Activated T-helper 1 cell treated with Interleukin-2 at 50 U/mL for 16 hours (primary cell): ENCODE measurements at places on chromosomes 5 and 9.

- DNase-seq, result no peak
Observed at GRCh38 chr9:29691758-29692407, 2118.6 kb upstream of the C9orf72 start.

- no peak for DNase-seq
Observed at GRCh38 chr9:86410281-86410680, 56.1 kb upstream of the TUT7 start.

- no peak for DNase-seq
Observed at GRCh38 chr9:133334161-133334560, 1.8 kb downstream of the SURF6 start.

DNA sequence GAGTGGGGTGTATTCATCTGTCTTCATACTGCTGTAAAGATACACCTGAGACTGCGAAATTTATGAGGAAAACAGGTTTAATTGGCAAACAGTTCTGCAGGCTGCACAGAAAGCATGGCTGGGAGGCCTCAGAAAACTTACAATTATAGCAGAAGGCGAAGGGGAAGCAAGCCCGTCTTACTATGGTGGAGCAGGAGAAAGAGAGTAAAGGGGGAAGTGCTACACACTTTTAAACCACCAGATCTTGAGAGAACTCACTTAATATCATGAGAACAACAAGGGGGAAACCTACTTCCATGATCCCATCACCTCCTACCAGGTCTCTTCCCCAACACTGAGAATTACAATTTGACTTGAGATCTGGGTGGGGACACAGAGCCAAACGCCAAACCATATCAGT, 12.5 kb upstream of the NREP start:
- DNase-seq, result no peak

DNA sequence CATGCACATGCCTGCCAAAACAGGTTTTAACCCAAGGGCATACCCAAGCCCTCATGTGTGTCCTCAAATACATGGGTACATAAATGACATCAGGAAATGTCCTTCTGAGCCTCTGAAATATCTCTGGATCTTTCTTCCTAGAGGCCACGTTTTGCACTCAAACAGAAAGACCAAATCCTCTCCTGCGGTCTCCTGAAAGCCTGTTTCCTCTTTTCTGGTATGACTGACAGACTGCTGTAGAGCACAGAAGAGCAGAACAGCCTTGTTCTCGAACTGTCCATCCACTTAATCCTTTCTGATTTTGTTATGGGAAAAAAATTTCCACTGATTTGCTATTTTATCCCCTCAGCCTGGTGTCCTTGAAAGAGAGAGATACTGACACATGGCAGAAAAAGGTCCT, 107.2 kb downstream of the ASTN2 start:
- DNase-seq, result no peak

DNA sequence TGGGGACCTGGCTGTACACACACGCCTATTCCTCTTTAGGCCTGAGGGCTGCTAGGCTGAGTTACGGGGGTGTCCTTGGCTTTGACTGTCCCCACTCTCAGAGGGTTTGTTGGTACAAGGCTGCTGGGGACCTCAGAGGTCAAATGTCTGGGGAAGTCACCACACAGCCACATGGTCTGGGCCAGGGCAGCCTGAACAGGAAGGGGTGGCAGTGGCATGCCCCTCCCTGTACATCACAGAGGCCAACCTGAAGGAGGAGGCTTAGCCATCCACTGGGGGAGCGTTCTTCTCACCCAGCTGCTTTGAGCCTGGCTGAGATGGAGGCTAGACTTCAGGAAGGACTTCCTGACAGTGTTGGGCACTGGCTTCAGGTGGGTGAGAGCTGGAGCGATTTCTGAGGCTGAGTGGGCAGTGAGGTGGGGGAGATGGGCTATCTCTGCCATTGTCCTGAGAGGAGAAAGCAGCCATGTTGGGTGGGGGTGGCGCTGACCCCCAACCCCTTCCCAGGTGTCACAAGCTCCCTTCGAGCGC, 36.3 kb downstream of the CXXC5 start:
- DNase-seq, result no peak

DNA sequence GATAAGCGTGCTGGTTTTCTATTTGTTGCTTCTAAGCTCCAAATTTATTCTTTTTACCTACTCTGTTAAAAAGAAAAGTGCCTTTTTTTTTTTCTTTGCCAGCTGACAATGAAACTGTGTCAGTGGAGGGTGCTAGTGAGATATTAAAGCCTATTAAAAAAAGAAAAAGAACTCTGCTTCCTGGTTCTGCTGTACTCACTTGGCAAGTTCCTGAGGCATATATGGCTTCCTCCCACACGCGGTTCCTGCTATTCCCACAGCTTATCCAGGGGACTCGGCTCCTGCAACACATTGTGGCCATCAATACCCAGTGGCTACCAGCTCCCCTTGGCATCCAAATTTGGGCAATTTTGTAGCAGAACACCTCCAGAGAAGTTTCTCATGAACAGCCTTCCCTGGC, 1977.7 kb upstream of the CDH9 start:
- no peak for DNase-seq

- no peak for DNase-seq
Observed at GRCh38 chr5:100746730-100747129, 156.4 kb downstream of the ST8SIA4 start.

- no peak for DNase-seq
Observed at GRCh38 chr5:98585661-98586310, 187.7 kb upstream of the RGMB start.

GRCh38 chr5:168580227-168580508, 1.0 kb upstream of the PANK3 start:
- no peak for DNase-seq

- no peak for DNase-seq
Observed at GRCh38 chr5:93302711-93303110, 278.3 kb downstream of the NR2F1-AS1 start.

DNA sequence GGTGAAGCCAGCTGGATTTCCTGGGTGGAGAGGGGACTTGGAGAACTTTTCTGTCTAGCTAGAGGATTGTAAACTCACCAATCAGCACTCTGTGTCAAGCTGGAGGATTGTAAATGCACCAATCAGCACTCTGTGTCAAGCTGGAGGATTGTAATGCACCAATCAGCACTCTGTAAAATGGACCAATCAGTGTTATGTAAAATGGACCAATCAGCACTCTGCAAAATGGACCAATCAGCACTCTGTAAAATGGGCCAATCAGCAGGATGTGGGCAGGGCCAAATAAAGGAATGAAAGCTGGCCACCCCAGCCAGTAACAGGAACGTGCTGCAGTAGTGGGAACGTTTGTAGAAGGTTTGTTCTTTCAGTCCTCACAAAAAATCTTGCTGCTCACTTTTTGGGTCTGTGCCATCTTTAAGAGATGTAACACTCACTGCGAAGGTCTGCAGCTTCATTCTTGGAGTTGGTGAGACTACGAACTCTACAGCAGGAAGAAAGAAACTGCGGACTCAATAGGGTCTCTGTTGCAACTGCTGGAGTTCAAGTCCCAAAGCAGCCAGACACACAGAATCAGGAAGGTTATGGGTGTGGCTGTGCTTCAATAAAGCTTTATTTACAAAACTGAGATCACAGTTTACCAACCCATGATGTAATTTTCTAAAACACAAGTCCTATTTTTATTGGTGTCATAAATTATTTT, 145.7 kb upstream of the ERCC6L2 start:
- DNase-seq, result no peak

GRCh38 chr5:160310552-160311295, 1.6 kb downstream of the CCNJL start:
- no peak for DNase-seq

- DNase-seq, result no peak
Observed at GRCh38 chr5:162067162-162067561, 411 bp upstream of the GABRG2 start.

- no peak for DNase-seq
Observed at GRCh38 chr5:124088289-124089032, 576.5 kb downstream of the CSNK1G3 start.

GRCh38 chr5:76608833-76609232, 14.4 kb downstream of the F2RL2 start:
- no peak for DNase-seq

GRCh38 chr5:32443145-32443540, 1.4 kb downstream of the ZFR start:
- no peak for DNase-seq

GRCh38 chr5:142600611-142601358, 85.1 kb downstream of the FGF1 start:
- DNase-seq, result no peak

GRCh38 chr5:136518814-136519213, 153.5 kb upstream of the TRPC7 start:
- no peak for DNase-seq

DNA sequence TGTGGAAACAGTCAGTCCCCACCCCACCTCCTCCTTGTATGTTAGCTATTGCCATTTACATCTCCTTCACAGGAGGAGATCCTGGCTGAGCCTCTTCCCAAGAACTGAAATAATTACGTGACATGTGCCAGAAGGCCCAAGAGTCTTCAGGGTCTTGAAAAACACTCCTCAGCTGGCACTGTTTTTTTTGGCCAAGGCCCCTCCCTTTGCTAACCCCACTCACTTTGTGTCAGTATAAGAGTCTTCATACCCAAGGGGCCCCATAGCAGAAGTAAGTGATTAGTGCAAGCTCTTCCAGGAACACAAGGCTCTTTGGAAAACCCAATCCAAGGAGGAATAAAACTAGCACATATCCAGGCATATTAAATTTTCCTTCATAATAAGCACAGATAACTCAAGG, 5.7 kb upstream of the LARP1 start:
- no peak for DNase-seq

DNA sequence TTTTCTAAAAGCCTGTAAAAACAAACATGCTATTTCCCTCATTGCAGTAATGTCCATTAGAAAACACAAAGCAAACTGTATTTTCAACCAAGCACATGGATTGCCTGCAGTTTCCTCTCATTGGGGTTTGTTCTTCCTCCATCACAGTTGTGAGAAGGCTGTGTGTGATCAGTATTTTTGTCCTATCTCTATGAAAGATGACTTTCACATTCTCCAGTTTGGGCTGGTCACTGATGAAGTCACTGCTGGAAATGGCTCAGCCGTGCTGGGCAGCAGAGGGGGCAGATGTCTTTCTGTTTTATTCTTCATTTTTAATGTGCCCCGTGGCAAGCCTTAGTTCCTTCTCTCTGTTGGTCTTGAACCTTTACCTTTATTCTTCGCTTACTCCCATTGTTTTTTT, 288.9 kb upstream of the MPDZ start:
- no peak for DNase-seq

- no peak for DNase-seq
Observed at GRCh38 chr5:127609011-127609410, 39.9 kb upstream of the CTXN3 start.

DNA sequence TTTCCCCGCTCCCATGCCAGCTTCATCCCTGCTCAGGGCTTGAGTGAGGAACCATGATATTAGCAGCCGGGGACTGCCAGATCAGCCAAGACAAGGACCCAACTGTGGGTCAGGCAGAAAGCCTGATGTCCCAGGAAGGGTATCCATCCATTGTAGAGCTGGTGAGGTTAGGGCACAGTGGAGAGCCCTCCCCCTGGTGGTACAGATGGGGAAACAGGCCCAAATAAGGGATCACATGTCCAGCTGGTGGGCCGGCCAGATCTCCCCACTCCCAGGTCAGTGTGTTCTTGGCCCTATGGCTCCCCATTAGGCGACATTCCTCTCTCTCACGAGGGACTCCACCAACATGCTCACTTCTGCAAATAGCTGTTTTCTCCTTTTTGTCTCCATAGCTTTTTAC, 9.0 kb downstream of the CDX1 start:
- no peak for DNase-seq

DNA sequence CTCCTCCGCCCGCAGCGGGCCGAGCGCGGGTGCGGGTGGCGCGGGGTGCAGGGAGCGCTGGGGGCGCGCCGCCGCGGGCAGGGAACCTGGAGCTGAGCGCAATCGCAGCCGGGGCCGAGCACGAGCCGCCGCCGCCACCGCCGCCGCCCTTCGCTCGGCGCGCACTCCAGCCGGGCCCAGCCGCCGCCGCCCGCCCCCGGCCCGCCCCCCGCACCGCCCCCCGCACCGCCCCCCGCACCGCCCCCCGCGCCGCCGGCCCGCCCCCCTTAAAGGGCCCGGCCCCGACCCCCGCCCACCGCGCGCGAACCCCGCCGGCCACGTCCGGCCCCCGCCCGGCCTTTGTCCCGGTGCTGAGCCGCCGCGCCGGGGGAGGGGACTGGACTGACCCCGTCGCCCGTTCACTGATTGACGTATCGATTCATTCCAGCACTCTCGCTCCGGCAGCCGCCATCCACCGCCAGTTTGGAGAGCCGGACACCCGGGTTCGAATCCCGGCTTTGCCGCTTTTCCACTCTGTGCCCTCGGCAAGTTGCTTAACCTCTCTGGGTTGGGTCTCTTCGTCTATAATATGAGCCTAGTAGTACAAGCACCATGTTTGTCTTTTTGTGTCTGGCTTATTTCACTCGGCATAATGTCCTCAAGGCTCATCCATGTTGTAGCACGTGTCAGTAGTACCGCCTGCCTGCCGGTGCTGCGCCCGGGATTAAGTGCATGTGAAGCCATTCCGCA, at the start of gene SH3PXD2B:
Gene SH3PXD2B, minus strand, starts transcription at position 168 of the 729 bp plus-strand sequence. CDS start 173 bp downstream, outside the sequence.
- DNase-seq, result no peak

DNA sequence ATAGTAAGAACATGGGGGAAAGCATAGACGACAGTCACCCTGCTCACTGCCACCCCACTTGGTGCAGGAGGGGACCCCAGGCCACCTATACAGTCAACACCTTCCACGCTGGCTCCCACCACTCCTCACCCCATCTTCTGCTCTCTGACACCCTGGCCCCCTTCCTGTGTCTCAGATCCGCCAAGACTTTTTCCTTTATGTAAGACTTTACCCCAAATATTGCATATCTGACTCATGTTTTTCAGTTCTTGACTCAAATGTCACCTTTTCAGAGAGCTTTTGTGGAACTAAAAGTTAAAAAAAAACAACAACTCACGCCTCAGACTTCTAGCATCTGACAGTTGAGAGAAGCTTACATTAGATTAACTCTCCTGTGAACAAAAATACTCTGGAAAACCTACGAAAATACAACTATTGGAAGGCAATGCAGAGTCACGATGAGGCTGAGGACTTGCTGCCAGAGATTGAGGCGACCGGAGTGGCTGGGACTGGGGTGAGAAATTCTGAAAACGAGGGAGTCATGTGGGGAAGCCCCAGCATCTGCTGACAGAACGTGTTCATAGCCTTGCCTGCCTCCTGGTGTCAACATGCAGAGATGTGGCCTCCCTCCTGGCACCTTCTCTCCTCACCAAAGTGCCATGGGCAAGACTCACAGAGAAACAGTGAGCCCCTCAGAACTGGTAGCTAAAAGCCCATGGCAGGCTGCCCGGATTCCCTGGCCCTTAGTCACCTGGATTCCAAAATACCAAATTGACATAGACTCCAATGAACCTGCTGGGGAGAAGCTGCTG, 22.4 kb upstream of the FCN2 start:
- no peak for DNase-seq
